Neural progenitor cell (in vitro differentiated cells): ENCODE measurements at places on chromosomes 3 and 15. TPM values are rescaled to one million over a fixed set of nuclear protein-coding genes. Genes with fewer than 3 reads are reported as not detected.

DNA sequence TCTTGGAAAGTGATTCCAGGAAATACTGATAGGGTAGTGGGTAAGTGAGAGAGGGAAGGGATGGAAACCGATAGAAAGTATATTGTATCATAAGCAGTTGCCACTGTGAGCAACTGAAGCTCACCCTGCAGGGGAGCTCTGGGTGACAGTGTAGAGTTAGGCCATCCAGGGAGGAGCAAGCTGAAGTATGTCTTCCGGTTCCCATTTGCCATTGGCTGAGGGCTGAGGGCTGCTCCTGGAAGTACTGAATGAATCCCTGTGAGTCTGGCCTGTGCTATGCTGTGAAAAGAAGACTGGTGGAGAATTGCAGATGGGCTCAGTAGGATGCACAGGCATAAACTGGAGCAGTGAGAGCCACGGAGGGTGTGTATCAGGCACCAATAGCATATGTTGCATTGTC lies 348.3 kb downstream of the MFSD1 start:
- peak; percentile 24 for DNase-seq

GRCh38 chr3:81086348-81086747 lies 675.1 kb downstream of the GBE1 start:
- no peak for DNase-seq

DNA sequence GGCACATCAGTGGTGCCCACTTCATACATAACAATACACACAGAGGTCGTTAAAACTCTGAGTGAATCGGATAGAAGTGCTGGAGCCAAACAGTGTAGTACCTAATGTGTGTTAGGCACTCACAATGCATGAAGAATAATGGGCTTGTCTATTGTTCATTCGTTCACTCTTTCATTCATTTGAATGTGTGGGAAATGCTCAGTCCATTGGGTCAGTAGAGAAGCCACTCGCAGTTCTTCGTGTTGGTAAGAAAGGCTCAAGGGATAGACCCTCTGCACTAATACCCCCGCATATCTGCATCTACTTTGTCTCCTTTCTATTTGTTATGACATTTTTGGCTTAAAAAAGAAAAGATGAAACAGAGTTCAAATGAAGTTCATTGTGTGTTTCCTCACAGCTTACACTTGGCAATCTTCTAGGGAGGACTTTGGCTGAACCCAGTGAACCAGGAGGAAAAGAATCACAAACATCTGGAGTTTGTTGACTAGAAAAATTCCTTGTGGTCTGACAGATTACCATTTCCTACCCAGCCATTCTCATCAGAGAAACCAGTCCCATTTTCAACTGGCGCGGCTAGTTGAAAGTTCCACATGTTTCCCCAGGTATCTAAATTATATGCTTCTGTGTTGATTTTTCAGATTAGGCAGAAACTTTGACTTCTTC lies 32.8 kb upstream of the MFSD1 start:
- peak; percentile 11 for DNase-seq

DNA sequence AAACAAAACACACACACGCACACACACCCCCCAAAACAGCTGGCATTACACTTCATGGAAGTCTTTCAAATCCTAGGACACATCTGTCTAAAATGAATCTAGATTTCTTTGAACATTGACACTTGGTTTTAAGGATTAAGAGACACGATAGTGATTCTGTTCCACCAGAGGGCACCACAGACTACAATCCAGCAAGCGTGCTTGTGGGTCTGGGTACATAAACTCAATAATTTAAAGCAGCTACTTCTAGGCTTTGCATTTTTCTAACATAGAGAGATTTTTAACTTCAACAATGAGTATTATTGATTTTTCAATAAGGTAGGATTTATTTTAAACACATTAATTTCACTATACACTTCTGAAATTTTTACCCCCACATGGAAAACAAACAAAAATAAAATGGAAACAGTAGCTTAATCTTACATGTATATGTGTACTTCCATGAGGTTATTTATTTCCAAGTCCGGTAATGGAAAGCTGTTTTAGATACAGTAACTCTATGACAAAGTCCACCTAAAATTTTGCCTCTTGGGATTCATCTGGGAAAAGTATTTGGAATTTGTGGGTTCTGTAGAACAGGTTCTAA lies 564.0 kb upstream of the TGFBR2 start:
- peak; percentile 79 for DNase-seq

The DMXL2 gene
- total RNA-seq = 78.4 and 124 TPM in 2 replicates

GRCh38 chr3:192284443-192285072 lies 442.8 kb downstream of the FGF12 start:
- DNase-seq = no peak

The SV2B gene
- total RNA-seq = 0.02 and 0.19 TPM in 2 replicates

DNA sequence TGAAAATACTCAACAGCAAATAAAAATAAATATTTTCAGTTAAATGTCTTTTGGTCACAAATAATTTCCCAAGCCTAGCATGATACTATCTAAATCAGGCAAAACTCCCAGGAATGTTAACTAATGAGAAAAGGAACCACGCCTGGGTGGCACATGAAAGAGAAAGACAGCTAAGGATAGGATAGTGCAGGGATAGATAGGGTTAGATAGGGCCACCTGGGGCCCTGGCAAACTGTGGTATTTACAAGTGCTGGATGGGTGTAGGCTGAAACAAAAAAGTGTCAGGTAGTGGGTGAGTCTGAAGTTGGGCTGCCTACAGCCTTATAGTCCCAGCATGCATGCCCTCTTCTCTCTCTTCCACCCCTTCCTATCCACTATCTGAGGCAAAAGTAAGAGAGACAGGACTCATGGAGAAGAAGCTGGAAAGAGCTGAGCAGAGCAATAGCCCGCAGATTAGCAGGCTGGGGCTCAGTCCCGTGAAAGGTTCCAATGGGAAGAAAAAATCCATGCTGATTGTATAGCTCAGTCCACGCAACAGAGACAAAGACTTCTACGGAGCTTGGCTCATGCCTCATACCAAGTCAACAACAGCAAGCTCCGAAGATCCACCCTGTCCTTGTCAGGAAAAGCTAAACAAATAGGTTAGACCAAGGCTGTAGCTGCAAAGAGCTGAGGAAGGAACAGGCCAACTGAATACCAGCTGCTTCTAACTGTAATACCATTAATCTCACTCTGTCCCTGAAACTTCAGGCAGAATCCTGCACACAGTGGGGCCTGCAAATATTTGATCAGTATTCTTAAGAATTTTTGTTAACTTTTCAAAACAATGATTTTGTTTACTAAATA lies 342.1 kb upstream of the ATP11B start:
- peak; percentile 46 for DNase-seq

- DNase-seq = no peak
Observed at GRCh38 chr3:170732660-170733245, 137.2 kb downstream of the RPL22L1 start.

DNA sequence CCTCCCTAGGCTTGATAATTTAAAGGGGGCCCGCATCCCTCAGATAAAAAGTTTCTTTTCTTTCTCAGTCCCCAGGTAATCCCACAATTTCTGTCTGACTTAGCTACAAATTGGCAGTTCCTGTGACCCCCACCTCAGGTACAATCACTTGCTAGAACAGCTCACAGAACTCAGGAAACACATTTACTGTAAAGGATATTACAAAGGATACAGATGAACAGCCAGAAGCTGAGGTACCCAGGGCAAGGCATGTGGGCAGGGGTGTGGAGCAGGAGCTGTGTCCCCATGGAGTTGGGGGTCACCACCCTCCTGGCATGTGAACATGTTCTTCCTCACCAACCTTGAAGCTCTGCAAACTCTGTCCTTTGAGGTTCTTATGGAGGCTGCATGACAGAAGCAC lies 73.8 kb downstream of the CMTM8 start:
- no peak for DNase-seq

DNA sequence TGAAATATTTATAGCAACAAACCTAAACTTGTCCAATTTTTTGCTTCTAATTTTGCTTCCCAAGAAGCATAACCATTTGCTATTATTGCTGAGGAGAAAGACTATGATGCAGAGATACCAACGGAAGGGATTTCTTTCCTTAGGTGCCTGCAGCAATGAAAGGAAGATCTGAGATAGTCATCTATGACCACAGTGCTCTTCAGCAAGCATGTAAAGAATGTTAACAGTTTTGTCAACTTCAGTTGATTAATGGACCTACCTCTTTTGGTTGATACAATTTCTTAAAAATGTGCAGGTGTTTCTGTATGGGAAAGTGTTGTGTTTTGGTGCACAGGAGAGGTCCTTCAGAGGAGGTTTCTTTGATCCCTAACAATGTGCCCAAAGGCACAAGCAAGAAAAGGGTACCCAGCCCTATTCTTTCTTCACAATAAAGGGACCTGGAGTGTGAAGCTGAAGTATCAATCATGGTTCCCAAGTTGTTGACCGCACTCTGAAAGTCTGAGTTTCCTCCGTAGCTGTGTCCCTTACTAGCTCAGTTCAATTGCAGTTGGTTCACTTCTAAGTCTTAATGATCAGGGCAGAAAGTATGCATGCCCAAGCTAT lies 307.7 kb upstream of the KCNH8 start:
- DNase-seq = no peak

The CELSR3 gene
- total RNA-seq = 9.9 and 22.3 TPM in 2 replicates

The SEMA6D gene
- 12.5 and 23.5 TPM in 2 replicates for total RNA-seq

DNA sequence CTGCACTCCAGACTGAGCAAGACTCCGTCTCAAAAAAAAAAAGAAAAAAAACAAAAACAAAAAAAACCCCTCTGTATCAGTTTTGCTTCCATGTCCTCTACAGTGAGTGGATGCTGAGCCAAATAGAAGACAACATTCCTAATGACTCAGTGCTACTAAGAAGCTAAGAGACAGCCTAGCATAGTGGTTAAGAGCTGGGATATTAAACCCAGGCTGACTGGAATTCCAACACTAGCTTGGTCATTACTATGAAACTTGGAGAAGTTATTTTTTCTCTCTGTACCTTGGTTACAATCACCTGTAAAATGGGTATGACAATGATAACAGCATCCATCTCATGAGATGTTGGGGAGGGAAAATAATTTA lies 60.9 kb upstream of the PYGO1 start:
- DNase-seq = no peak

The SLC28A2 gene
- total RNA-seq = not detected in 2 replicates

The LINGO1 gene
- total RNA-seq = 7.9 and 28.2 TPM in 2 replicates

DNA sequence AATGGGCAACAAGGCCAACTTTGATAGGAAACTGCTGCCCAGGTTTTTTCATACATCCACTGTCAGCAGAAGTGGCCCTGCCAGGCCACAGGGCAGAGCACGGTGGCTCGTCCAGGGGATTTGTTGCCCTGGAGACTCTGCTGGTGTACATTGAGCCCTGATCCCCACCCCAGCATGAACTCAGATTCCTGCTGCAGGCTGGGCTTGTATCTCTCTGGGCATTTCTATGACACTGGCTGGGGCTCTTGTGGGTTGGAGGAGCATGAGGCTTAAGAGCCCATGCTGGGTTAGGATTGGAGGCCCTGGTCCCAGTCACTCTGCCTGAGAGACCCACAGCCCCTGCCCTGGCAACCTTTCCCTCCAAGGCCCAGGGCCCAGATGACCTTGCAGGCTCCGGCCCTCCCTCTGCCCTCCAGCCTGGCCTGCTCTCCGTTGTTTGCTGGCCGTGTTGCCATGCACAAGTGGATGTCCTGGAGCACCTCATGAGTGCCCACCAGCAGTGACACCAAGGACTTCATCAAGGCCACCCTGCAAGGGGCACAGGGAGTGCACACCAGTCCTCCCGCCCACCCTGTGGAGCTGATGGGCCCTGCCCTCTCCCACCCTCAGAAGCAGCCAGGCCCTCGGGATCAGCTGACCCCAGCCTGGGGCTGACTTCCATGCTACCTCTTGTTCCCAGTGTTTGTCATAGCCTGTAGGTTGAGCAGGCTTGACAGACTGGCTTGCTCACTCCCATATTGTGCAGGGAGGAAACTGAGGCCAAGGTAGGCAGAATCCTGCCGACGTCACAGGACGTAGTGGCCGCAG lies 58.2 kb downstream of the ZNF445 start:
- peak; percentile 25 for DNase-seq

DNA sequence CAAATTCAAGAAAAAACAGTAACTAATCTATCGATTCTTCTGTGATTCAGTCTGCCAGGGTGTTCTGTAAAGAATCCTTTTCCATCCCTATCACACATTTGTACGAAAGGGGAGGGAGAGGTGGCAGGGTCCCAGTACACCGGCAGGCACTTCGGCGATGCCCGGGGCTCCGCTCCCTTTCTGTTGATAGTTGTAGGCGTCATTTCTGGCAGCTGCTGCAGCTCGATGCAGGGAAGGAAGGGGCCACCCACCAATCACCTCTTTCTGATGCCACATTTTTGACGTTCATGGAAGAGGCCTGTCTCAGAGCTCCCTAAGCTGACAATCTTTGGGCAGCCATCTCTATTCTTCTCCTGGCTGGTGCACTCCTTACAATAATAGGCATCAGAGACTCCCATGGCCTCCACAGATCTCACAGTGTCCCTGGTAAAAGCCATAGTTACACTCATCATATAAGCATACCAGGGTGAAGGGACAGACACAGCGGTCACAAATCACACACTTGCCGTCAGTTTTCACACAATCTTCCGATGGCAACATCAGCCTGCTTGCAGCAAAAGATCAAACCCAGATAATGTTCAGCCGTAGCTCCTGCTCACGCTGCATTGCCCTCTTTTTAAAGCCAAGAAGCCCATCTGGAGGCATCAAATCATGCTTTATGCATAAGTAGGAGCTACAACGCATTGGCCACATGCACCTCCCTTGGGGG lies 60.8 kb upstream of the ZBTB38 start:
- DNase-seq = no peak

The GRM2 gene
- total RNA-seq = 1.9 and 4.9 TPM in 2 replicates

- DNase-seq = peak; percentile 67
Observed at GRCh38 chr3:194086388-194087075, 49.4 kb upstream of the HES1 start.

DNA sequence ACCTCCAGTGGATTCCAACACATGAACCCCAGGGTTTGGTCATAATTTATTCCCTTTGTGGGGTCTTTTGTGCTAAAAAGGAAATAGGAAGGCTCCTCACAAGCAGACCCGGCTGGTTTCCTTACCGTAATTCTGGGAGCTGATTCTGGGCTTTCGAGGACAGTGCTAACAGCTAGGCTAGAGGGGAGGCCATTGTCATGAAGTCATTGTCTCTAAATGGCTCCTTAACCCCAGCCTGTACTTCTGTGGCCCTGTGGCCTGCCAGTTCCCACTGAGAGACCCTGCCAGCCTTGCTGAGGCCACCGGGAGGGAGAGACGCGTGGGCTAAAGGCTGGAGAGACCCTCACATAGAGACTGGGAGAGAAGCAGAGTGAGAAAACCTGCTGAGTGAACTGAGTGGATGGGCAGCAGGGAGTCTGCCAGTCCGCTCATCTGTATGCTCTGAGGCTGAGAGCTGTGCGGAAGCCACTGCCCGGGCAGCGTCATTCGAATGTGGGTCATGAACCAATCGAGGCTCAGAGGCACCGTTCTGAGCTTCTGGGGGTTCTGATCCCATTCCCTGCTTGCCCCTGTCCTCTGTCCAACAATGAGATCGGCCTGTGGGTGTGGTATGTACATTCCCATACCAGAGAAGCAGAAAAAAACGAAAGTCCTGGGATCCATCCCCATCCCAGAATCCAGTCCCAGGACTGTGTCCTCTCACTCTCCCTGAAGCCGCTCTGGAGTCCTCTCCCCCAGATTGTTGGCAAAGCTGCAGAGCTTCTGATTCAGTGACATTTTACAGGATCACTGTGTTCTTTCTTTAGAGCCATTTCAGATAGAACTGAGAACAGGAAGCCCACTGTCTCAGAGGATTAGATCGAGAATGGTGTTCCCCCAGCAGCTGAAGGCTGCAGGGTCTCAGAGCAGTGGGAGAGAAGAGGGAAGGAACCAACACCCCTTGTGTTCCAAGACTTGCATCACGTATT lies 21.3 kb upstream of the DGKG start:
- DNase-seq = no peak
